NCI-H69 (cell line): ENCODE measurements at places on chromosomes 16 and 17.

- DNase-seq: no peak
Measured at GRCh38 chr16:19393226-19394111, 24.2 kb upstream of the TMC5 start.

DNA sequence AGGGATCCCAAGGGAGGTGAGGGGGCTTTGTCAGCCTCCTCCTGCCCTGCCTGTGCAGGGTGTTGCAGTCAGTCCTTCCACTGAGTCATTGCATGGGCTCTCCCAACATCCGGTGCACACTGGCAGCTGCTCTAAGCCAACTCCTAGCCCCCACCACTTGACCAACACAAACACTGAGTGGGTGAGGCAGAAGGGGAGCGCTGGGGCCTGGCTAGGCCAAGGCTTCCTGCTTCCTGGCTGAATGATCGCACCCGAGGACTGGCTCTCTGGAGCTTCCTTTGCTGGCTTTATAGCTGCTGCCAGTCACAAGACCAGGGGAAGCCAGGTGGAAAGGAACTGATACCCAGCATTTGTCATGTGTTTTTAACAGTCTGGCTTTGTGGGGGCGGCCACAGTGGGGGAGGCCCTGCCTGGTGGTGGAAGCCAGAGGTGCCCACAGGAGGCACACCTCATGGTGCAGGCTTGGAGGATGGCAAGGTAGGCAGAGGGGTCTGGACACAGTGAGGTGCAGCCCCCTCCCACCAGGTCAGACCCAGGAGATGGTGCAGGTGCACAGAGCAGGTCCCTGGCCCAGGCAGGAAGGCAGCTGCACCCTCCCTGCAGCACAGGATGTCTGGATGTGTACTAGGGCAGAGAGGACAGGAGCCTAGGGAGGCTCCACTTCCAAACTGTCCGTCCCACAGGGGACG lies 6.8 kb downstream of the MPG start:
- DNase-seq: peak; percentile 71

GRCh38 chr16:10387188-10387617 lies 1.3 kb downstream of the ATF7IP2 start:
- no peak for DNase-seq

GRCh38 chr16:22206842-22207714 lies 1.0 kb downstream of the EEF2K start:
- DNase-seq: peak; percentile 83

DNA sequence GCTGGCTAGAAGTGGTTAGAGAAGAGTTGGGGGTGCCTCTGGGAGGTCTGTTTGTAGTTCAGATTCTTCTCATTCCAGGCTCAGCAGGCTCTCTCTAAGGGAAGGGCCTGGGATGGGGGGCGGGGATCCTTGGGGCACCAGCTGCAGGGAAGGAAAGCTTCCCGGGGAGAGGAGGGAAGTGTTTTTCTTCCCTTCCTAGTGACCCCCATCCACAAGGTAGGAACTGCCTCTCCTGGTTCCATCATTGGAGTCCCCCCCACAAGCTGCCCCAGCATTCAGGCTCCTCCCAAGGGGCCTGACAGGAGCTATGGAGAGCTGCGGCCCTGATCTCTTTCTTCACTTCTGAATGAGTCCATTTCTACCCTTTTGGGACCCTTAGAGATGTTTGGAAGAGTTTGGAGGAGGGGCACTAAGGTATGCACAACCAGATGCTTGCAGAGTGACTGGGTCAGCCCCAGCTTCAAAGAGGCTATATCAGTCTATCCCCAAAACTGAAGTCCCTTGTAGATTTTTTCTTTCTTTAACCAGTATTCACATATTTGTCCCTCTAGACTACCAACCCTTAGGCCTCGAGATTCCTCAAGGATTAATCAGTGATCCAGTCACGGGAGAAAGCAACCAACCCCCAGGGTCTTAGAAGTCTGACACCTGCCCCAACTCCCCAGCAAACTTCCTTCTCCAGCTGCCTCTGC lies 13.9 kb upstream of the FZD2 start:
- DNase-seq: no peak
